ENCODE measurements at places on chromosomes 4 and X.

- DNase-seq: no peak
These were observed 110.8 kb upstream of the AFF2 start for GRCh38 chrX:148389629-148390028.

GRCh38 chr4:147312376-147313046 is 168.4 kb upstream of the EDNRA start:
- DNase-seq: no peak

GRCh38 chrX:111460607-111461006 is 48.6 kb upstream of the DCX start:
- DNase-seq: no peak

GRCh38 chr4:16090096-16090705 is 6.4 kb upstream of the PROM1 start:
- no peak for DNase-seq
